Stimulated activated CD8-positive, alpha-beta memory T cell treated with anti-CD3 and anti-CD28 coated beads, Interleukin-7, amount 100 ng/mL, for 1 hour (primary cell): ENCODE measurements at places on chromosomes 5 and 9.

DNA sequence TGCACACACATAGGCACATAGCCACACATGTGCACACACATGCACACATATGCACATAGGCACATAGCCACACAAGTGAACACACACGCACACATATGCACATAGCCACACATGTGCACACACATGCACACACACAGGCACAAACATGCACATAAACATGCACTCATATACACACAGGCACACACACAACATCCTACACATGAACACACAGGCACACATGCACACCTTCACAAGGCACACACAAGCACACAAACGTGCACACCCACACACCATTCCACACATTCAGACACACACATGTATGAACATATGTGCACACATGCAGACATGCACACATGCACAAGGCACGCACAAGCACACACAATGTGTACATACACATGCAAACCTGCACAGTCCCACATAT is 484.7 kb downstream of the IRX1 start:
- no peak for DNase-seq

DNA sequence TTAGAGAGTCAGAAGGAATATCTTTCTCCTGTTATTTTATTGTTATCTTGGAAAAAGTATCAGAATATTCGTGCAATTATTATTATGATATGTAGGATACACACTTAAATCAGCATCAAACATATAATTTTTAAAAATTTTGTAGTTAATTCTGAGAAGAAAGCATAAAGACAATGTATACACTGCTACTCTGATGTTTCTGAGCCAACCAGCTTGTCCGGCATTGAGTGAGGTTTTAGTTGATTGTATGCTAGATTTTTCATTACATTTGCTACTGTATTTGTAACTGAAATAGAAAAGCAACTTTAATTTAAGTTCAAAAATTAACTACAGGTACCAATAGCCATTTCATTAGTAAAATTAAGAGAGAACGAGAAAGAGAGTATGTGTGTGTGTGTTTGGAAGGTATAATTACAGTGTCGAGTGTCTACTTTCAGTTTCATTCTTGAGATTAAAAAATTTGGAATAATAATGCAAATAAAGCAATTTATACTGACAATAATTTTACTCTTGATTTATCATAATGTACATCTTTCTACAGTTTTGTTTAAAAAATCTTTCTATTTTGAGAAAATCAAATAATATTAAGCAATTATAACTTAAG is 160.4 kb upstream of the CDH12 start:
- DNase-seq: no peak

DNA sequence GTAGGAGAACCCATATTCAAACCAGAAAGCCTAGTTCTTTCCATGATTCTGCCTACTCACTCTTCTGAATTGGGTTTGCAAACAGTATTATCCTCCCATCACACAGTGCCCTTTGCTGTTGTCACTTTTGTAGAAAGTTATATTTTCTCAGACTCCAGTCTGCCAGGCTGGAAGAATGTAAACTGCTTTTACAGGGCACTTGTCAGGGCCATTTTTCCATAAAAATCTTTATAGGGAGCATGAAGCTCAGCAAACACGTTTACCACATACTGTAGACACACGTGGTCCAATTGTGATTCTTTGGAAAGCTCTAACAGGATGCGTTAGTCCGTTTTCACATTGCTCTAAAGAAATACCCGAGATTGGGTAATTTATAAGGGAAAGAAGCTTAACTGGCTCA is 204.0 kb downstream of the KCNN2 start:
- no peak for DNase-seq

DNA sequence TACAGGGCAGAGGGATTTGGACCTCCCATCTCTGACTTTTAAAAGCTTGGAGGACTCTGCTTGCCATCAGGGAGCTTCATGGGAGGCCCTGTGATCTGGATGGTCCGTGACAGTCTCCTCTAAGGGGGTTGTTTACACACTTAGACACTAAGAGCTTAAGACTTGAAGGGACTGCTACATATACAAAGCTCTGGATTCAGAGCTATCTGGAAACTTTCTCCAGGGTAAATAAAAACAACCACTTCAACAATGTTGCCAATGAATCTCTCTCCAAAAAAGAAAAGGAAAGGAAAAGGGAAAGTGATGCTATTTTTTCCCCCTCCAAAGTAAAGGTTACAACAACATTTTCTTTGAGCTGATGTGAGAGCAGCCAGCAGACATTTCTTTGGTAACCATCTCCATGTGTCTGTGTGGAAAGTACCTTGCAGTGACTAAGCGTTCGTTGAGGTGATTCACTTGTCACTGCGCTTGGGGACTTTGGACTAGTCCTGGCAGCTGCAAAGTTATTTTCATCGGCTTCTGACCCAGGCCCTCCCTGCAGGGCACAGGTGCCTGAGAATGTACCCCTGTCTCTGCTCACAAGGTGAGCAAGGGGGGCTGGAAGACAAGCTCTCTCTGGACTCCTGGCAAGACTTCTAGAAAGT is 262.1 kb upstream of the KLF4 start:
- DNase-seq: no peak

- no peak for DNase-seq
These were observed 4.5 kb downstream of the CAMK2A start for GRCh38 chr5:150285114-150285513.

DNA sequence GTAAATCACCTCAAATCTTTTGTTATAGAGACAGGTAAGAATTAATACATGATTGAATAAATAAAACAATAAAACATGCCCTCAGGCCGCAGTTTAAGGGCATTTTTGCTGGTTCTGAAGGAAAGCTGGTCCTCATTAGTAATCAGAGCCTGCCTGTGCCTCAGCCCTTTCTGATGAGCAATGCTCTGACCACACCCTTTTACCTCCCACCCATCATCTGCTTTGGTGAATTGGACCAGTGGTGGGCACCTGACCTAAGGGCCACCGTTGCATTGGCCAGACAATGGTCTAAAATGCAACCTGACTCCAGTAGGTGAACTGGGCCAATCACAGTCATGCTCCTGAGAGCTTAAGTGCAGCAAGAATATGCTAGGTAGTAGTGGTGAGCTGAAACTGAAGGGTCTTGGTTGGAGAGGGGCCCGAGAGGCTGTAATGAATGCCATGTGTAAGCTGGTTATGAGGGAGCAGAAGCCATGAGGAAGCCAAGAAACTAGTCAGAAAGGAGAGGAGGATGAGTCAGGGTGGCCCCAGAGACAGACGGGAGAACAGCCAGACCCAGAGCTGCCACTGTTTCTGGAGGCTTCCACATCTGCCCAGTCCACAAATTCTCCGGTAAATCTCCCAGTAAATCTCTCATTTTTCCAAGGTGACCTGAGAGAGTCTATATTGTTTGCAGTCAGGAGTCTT is 45.5 kb upstream of the ZSWIM6 start:
- no peak for DNase-seq

DNA sequence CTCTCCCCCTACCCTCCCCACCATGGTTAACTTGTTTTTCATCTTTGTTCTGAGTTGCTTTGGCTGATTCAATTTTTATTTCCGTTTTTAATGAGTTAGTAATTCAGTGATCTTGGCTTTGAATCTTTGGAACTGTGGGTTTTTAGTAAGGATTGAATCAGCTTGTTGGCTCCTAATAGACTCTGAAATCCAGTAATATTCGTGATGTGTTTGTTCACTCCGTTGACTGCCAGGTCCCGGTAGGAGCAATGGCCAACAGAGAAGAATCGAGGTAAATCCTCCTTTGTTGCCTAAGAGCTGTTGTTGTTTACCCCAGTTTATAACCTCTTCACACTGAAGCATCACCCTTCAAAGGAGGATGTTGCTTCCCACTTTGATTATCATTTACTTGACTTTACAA is 92.7 kb downstream of the PCSK1 start:
- DNase-seq: no peak

GRCh38 chr5:116976767-116977166 is 402.1 kb upstream of the SEMA6A start:
- no peak for DNase-seq

DNA sequence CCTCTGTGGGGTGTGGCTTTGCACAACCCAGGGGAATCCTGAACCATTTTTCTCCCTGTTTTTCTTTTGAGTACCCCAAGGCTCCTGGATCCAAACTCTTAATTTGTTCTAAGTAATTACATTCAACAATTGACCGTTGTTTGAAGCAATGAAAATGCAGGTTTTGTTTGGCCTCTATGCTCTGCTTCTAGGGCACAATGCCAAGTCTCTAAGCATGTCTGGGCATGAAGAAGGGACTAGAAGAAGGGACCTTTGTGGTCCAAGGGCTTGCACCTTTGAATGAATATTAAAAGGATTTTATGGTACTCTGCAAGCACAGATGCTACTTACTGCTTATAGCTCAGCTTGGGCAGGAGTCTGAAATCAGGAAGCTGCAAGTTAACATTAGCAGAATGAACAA is 6.6 kb upstream of the ENC1 start:
- no peak for DNase-seq

GRCh38 chr5:159414021-159414420 is 83.7 kb upstream of the IL12B start:
- DNase-seq: no peak

GRCh38 chr5:172235827-172236736 is 42.1 kb downstream of the EFCAB9 start:
- no peak for DNase-seq

DNA sequence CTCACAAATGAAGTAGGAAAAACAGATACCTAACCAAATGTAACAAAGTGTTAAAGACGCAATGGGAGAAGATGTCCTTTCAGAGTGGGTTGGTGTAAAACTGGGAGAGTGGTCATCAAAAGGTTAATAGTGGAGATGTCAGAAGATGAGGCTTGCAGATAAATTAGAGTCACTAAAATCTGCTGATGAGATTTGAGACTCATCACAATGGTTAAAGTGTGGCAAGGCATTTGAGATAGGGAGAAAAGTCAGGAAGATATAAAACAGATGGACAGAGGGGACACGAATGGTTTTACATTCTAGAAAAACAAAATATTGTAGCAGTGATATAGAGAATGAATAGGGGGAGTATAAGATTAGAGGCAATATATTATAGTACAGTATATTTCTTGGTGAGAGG is 406.0 kb upstream of the SEMA6A start:
- DNase-seq: no peak

GRCh38 chr5:151332857-151333256 is 14.5 kb downstream of the SLC36A2 start:
- no peak for DNase-seq

DNA sequence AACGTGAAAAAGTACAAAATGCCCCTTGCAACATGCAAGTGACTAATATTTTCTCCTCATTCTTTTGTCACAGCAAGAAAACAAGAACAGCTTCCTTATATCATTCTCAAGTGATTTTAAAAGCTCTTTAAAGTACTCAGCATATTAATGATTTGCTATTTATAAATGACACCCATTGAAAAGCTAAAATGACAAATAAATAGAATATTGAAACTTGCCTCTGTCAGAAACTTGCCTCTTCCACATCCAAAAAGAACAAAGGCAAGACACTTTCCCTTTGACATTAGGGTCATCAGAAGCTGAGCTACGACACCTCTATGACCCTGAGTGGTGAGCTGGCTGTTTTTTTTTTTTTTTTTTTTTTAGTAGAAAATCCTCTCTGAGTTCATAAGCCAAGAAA is 339.6 kb upstream of the ITGA1 start:
- DNase-seq: no peak

DNA sequence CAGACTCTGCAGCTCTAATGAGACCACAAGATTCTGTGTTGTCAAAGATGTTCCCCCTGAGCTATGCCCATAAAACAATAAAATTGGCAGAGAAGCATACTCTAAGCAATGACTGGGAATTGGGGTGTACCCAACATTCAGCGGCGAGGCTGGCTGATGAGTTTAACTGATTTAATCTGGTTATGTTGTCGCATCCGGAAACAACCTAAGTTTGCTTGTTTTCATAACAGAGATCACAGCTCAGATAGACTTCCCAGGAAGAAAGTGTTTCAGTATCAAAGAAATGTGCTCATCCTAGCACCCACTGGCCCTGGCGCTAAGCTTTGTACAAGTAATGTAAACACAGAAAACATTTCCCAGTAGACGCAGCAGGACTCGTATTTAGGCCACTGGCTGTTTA is 7.4 kb downstream of the SEMA5A start:
- DNase-seq: no peak
